ENCODE measurements at places on chromosomes 2 and 18.

GRCh38 chr2:82954868-82955267 lies 1504.2 kb downstream of the SUCLG1 start:
- no peak for DNase-seq

GRCh38 chr2:10410823-10411437 lies 37.2 kb downstream of the ODC1 start:
- no peak for DNase-seq

DNA sequence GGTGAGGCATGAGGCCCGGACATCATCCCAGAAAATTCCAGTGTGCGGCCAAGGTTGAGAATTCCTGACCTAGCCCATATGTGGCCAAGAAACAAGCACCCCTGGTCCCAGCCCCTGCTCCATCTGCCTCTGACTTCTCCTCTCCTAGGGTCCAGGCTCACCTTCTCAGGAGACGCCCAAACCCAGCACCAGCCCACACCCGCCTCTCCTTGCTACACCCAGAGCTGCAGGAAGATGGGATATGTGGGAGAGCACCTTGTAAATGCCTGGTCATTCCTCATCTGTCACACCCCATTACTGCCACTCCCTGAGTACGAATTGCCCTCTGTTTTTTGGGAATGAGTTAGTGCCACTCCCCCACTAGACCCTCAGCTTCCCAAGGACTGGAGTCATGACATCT lies 7.3 kb upstream of the ATP6V1B1 start:
- DNase-seq = no peak

DNA sequence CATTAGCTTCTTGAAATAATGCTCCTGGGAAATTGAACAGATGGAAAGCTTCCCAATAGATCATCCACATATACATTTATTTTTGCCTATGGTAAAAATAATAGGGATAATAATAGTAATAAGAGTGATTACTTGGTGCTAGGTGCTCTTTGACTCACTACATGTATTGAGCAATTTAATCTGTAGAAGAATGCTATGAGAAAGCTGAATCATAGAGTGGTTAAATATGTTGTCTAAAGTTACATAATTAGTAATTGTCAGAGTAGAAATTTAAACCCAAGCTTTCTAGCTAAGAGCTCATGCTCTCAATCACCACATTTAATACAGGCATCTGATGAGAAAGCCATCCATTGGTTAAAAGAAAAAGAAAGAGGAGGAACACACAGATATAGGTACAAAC lies 590.5 kb upstream of the SLC8A1 start:
- DNase-seq = no peak

GRCh38 chr18:21145371-21145770 lies 33.8 kb upstream of the ROCK1 start:
- DNase-seq = no peak

DNA sequence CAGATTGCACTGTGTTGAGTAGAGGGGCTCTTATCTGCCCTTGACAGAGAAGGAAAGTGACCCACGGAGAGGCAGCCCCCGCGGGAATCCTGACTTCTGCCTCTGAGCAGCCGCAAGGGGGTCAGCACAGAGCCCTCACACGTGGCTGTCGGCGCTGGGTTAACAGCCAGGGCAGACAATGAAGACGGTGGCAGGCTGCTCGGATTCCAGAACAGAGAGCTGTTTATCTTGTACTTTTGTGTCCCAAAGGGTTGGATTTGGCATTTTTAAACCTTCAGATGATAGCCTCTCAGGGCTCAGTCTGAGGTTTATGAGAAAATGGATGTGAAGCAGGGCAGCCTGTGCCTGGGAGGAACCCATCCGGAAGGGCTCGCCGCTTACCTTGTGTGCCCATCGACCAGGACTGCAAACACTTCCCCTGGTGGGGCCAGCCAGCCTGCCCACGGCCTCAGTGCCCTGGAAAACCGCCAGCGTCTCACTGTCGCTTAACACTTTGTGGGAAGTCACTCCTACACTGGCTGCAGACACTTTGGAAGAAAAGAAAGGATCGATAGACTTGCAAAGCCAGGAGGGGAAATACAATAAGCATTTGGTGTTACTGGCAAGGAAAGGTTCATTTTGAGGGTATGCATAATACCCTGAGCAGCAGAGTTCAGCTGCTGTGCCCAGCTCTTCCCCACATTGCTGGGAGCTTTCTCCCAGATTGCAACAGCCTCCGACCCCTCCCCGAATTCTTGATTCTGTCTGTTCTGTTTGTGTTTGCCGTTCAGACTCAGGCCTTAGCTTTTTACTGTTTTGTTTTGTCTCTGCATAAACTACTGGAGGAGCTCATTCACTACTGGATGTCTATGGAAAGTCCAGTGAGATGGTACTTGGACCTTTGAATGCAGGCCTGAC lies 325.3 kb upstream of the MYT1L start:
- DNase-seq = no peak
